ENCODE measurements at places on chromosomes 11 and 22. TPM values are rescaled to one million over a fixed set of nuclear protein-coding genes. Genes with fewer than 3 reads are reported as not detected.
A peak's percentile ranks its signal among the peaks of the same experiment; 100 is the strongest.

DNA sequence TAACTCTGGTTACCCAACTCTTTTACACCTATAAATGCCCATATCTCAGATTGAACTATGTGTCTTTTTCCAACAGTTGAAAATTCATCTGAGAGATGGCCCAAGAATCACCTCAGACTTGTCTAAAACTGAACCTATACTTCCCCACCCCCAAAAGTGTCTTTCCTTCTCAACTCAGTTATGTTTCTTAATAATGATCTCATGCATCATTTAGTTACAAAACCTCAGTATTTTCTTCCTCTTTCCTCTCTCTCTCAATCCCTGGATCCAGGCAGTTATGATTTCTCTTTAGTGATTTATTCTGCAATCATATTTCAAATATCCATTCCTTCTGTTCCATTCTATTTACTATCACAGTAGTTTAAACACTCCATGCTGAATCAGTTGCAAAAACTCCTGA lies 32.3 kb upstream of the ADSL start:
- no peak for DNase-seq

ARHGAP20 gene
- not detected for total RNA-seq

CCDC73 gene
- not detected for total RNA-seq

DNA sequence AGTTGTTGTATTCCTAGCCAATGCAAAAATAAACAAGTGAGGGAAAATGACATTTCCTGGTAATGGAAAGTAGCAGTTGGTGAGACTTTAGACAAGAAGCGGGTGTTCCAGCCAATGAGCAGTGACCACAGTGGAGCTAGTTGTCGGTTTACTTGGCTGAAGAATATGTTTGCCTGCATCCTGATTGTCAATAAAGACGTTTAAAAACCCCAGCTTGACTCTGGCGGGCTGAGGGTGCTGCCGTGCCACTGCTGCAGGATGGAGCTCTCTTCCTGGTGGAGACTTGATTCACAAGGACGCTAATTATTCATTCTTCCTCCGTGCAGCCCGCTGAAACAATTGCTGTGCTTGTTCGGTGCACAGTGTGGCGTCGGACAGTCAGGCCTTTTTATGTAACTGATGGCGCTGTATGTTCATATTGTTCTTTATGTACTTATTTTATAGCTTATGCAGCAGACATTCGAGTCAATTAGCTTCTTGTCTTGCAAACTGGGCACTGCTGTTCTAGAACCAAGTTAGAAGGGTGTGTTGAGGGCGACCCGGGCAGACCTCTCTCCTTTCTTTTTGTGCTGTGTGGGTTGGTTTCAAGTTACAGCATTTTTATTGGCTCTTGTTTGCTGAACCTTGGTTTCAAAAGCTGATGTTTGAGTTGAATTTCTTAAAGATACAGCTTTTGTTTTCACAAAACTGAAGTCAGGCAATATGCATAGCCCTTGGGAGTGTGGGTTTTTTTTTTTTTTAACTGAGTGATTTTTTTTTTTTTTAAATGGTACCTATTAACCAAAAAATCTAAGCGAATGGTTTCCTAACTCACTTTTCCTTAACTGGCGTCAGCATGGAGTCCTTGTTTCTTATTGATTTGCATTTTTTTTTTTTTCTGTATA lies 153.9 kb downstream of the TEAD1 start:
- DNase-seq = peak; percentile 66

- no peak for DNase-seq
Observed at GRCh38 chr11:61273178-61274078, 21.7 kb downstream of the VWCE start.

DNA sequence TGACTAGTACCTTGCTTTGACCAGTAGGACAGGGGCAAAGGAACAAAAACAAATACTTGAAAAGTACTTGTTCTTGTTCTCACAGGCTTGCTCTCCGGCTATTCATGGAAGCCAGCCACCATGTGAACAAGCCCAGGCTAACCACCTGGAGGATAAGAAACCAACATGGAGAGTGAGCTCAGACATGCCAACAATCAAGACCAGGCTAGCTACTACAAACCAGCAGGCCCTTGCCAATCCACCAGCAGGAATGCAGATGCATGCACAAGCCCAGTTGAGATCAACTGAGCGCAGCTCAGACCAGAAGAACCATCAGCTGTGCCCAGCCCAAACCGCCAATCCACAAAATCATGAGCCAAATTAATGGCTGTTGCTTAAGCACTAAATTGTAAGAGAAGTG lies 180.1 kb upstream of the ISX start:
- DNase-seq = no peak

GRCh38 chr11:13119361-13119760 lies 110.2 kb downstream of the RASSF10 start:
- no peak for DNase-seq

TBX10 gene
- not detected for total RNA-seq

- DNase-seq = no peak
Observed at GRCh38 chr11:124766156-124766555, 4.1 kb upstream of the ESAM start.

DNA sequence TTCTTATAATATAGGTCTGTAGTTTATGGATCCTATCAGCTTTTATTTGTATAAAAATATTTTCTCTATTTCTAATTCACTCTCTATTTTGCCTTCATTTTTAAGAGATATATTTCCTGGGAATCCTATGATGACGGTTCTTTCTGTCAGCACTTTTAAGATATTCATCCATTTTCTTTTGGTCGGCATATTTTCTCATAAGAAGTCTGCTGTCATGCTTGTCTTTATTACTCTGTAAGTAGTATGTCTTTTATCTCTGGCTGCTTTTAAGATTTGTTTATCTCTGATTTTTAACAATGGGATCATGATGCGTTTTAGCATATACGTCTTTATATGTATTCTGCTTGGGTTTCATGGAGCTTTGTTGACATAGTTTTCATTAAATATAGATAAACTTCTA lies 175.5 kb downstream of the SNX19 start:
- DNase-seq = no peak

GRCh38 chr22:31872209-31872608 lies 72.1 kb upstream of the YWHAH start:
- DNase-seq = no peak

DNA sequence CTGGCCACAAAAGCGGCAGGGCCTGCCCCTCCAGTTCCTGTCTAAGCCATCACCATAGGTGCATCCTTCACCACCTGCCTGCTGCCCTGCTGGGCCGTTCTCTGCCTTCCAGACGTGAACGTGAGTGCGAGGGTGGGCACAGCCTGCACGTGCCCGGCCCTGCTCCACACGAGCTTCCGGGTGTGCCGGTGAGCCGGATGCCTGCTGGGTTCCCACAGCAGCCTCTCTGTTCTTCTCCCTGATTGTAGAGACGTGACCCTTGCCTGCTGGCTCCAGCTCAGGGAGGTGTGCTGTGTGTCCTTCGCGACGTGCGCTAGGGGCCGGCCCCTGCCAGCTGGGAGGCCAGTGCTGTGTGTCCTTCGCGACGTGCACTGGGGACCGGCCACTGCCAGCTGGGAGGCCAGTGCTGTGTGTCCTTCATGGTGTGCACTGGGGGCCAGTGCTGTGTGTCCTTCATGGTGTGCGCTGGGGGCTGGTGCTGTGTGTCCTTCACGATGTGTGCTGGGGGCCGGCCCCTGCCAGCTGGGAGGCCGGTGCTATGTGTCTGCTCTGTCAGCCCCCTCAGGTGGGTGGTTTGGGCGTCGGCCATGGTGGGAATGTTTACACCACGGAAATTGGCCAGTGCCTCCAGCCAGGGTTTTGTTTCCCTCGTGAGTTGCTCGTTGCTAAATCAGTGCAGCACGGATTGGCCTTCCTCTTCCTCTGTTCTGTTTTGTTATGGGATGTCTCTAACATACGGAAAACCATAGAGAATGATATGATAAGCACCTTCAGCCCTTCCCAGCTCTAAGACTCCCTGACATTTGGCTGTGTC lies 35.4 kb upstream of the BRSK2 start:
- no peak for DNase-seq

DNA sequence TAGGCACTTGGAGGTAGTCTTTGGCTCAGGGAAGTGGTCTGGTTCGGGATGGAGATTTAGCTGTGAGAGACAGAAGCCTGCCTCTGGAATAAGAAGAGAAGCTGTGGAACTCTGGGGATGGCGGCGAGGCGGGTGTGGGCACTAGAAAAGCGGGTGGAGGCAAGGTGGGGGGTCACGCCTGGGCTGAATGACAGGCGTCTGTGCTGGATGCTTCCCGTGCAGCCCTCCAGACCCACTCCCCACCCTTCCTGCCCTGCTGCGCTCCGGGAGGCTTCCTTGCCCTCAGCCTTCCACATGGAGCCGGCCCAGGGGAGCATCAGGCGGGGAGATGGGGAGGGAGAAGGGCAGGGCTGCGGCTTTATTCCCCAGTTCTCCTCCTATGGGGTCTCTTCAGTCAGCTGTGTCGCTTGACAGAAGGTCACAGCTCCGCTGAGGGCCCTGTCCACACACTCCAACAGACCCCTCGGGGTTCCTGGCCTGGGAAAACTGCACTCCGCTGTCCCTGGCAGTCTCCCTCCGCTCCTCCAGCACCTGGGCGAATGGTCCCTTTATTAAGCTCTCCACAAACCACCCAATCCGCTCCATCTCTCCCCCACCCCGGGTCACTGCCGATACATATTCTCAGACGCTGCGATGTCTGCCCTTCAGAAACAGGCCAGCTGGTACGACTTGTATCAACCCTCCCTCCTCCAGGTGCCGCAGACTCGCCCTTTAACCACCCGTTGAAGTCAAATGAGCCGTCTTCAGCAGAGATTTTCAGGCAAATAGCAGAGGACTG lies 6.2 kb downstream of the DNAJB13 start:
- DNase-seq = peak; percentile 38

- DNase-seq = no peak
Observed at GRCh38 chr11:33953289-33953688, 61.4 kb upstream of the LMO2 start.

DNA sequence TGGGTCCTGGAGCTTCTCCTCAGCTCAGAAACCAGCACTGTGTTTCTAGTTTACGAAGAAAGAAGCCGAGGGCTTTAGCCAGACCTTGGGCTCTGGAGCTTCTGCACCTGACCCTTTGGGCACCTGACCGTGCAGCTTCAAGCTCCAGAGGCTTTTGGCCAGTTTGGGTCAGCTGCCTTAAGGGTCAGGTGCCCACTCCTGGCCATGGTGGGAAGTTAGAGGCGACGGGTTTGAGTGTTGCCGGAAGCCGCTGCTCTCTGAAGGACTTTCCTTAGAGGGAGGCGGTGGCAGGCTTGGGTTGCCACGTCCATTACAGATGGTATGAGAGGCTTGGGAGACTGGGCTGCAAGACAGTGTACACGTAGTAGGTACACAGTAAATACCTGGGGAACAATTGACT lies 52.3 kb downstream of the PISD start:
- DNase-seq = no peak

DNA sequence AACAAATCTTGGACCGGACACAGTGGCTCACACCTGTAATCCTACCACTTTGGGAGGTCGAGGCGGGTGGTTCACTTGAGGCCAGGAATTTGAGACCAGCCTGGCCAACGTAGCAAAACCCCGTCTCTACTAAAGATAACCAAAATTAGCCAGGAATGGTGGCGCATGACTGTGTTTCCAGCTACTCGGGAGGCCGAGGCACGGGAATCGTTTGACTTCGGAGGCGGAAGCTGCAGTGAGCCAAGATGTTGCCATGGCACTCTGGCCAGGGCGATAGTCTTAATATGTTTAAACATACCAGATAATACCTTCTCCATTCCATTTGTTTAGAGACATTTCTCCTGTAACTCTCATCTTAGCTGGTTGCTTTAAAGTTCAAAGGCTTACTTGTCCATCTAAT lies 218.6 kb downstream of the ARHGAP42 start:
- DNase-seq = no peak

DNA sequence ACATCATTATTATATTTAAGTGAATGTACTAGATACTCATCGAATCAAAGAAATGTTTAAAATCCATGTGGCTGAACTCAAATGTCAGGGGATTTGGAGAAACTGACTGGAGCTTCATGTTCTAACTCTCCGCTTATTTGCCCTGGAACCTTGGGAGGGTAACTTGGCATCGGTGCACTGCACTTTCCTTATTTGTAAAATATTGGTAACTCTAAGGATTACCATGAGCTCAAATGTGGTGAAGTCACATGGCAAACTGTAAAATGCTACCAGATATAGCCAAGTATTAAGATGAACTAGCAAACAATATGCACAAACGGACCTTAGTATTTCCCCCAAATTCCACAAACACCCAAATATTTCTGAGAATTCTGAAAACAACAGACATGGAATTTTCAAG lies 75.6 kb downstream of the ETS1 start:
- DNase-seq = no peak

SMTNL1 gene
- total RNA-seq = 0.18 TPM

DNA sequence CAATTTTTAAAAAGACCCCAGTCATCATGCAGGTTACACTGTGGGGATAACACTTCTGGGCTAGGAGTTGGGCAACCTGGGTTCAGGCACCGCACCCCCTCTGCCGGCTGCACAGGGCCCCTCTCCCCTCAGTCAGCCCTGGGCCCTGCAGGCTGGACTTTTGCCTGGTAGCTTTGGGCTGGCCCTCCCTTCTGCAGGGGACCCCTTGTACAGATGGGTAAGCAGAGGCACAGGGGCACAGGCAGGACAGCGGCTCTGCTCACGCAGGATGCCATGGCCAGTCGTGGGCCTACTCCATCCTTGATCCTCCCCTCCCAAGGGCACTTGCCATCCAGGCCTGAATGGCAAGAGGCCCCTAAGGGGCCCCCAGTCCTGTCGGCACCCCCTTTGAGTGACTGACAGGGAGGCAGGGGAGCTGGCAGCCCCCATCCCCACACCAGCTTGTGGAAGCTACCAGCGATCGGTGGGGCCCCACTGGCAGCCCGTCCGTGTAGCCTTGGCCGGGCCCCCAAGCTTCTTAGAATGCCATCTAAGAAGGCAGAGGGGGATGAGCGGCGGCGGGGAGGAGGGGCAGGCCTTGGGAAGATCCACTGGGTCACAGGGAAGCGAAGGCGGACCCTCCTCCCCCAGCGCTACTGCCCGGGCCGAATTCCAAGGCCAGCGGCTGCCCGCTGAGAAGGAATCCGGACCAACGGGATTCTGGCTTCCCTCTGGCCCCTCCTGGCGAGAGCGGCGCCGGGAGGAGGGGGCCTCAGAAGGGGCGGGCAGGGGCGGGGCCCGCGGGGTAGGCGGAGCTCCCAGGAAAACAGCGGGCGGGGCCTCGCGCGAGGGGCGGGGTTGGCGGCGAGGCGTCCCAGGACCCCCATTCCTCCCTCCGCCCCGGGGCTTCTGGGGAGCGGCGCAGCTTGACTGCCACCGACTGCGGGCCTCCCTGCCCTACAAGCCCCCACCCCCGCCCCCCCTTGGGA lies 6.8 kb upstream of the CHKA start:
- peak; percentile 98 for DNase-seq

DNA sequence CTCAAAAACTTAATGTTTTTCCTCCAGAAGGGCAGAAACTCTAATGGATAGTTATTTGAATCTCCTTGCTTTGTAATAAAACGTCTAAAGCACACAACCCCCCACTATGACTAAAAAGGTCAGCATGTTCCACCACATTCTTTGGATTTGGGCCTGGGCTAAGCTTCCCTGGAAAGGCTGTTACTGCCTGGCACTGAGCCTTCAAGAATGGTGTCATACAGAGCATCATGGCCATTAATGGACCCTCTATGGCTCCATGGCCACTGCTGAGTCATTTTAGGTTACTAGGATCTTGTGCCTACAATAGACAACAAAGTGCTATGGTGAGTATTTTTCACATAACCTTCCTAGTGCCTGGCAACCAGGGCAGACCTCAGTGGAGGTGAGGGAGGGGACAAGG lies 242.6 kb upstream of the FAT3 start:
- DNase-seq = no peak

- DNase-seq = no peak
Observed at GRCh38 chr22:23831261-23831660, 7.5 kb downstream of the DERL3 start.

- peak; percentile 52 for DNase-seq
Observed at GRCh38 chr11:134244593-134244992, 8.6 kb downstream of the THYN1 start.
